ENCODE measurements at places on chromosomes 4 and X.
A peak's percentile ranks its signal among the peaks of the same experiment; 100 is the strongest.

DNA sequence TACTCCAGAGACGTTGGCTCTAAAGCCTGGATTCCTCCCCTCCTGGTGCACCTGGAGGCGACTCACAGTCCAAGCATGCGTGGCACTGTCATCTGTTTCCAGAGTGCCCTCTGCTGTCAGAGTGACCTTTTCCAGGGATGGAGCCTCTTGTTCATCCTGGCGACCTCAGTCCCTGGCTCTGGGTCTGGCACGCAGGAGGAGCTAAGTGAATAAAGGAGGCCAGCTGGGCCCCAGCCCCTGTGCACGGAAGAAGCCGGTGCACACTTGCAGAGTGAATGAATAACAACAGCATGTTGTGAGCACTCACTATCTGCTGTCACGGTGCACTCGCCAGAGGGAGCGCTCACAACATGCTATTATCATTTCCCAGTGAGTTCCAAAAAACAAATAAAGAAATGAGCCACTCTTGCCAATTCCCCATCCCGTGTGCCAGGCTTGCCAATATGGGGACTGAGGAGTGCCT, 27.8 kb upstream of the PSAPL1 start:
- no peak for DNase-seq

DNA sequence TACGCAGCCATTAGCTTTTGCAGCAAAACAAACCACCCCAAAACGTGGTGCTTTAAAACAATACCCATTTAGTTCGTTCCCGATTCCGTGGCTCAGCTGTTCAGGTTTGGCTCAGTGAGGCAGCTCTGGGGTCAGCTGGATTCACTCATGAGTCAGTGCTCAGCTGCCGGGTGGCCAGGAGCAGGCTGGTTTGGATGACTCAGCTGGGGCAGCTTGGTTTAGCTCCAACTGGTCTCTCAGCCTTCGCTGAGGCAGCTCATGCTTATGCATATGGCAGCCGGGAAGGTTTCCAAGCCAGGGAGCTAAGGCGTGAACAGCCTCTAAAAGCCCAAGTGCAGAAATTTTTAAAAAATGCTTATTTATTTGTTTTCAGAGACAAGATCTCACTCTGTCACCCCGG, 13.3 kb upstream of the CD99 start:
- DNase-seq = no peak

DNA sequence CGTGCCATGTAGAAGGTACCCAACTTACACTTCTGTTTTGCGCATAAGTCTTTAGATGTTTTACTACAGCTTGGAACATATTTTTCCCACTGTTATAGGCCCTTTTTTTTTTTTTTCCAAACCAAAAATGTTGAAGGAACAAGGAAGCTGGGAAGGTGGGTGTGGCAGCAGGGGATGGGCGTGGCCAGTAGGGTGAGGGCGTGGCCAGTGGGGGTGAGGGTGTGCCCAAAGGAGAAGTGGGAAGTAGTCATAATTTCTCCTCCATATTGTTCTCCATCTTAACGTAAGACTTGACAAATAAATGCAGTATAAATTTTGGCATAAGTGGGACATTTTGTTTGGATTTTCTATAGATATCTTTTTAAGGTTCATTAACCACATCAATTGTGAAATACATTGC, 30.4 kb downstream of the CLDN22 start:
- no peak for DNase-seq

DNA sequence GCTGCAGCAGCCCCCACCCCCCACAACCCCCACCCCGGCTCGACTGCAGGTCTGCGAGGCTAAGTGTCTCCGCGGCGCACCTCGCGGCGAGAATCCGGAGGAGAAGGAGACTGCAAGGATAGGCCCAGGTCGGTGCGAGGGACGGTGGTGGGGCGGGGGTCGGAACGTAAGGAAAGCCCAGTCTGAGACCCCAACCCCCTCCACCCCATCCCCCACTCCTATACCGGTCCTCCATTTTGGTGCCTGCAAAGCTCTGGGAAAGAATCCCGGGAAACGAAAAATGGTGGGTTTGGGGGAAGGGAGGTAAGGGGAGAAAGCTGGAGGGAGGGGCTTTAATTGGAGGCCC, 614 bp downstream of the BEX3 start:
- no peak for DNase-seq

GRCh38 chrX:109880629-109881028, 122.3 kb upstream of the TMEM164 start:
- no peak for DNase-seq

GRCh38 chr4:177285953-177286352, 23.7 kb upstream of the NEIL3 start:
- no peak for DNase-seq

DNA sequence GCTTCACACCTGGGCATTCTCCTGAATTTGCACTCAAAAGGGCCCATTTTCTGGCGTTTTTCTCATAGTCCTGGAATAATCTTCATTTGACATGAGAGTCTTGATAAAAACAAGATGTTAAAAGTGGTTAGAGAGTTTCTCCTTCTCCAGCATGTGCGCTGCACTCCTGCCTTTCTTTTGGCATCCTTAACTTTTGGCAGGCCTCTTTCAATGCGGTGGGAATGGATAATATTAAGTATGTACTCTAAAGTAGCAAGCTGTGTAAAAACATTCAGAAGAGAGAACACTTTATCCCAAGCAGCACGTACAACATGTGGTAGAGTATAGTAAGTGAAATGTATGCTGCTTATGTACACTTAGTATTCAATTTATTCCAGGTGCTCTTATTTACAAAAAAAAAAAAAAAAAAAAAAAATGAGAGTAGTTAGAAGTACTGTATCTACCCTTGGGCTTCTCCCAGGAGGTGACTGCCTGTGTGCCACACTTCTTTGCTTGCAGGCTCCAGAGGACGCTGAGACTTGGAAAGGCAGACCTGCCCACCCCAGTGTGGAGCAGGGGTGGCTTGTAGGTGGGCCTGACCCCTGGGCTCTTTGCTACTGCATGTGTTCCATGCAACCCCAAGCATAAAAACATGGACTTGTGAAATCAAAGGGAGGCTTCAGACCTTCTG, 3.9 kb downstream of the FGF2 start:
- DNase-seq = no peak

- DNase-seq = no peak
Measured at GRCh38 chr4:119748853-119749252, 120.2 kb upstream of the PDE5A start.

- DNase-seq = no peak
Measured at GRCh38 chr4:15392053-15392805, 35.6 kb upstream of the C1QTNF7 start.

DNA sequence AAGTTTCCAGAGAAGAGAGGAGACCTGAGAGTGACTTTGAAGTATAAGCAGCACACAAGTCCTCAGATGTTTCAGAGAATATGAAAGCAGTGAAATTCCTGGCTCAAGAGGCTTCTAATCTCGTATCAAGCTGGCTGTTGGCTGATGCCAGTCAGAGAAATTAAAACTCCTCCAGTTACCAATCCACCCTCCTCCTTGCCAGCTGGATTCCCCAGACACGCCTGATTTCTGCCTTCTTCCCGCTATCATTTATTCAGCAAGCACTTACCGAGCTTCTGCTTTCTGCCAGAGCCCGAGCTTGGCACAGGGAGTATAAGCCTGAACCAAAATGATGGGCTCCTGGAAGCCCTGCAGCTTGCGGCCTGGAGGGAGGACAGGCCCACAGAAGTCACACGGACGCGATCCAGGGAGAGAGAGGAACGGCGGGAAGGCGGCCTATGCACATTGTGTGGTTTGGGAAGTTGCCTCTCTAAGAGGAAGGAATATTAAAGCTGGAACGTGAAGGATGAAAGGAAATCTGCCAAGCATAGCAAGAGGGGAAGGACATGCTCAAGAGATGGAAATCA, 102.4 kb upstream of the TBL1X start:
- DNase-seq = no peak

DNA sequence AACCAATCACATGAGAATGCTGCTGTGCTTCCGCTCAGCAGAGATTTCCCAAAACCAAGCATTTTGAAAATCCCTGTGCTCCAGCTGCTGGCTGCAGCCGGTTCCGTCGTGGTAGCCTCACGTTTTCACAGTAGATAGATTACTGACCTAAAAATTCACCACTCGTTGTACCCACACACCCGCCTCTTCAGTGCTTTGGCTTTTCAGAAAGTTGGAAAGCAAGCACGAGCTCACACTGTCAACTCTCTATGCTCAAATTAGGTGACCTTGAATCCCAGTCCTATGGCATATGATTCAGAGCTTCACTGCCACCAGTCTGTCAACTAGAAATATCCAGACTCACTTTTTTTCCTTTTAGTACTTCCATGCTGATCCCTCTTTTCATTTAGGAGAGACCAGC, 168.9 kb downstream of the DCTD start:
- DNase-seq = no peak

DNA sequence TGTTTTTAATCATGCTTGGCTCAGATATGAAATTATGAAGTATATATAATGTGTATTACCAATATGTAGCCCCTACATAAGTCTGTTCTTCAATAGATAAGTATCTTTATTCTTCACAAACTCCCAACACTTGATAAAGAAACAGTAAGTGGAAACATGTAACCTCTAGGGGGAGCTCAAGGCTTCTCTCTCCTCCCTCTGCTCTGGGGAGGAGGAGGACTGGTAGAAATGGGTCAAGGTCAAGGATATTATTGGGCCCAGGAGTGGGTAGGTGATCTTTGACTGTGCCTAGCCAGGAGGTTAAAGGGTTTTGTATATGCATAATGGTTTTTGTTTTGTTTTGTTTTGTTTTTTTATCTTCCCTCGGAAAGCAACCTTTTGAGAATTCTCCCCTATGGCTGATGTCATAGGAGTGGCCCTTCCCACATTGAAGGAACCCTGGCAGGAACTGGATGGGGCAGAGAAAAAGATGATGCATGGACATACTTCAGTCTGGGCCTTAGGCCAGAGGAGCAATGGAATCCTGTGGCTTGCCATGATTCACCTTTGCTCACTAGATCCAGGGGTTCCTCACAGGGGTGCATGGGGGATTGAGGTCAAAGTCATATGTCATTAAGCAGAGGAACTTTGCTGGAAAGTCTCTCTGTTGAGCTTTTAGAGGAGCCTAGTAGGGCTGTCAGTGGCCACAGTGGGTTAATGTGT, 460.3 kb downstream of the MID1IP1 start:
- DNase-seq = peak; percentile 49

DNA sequence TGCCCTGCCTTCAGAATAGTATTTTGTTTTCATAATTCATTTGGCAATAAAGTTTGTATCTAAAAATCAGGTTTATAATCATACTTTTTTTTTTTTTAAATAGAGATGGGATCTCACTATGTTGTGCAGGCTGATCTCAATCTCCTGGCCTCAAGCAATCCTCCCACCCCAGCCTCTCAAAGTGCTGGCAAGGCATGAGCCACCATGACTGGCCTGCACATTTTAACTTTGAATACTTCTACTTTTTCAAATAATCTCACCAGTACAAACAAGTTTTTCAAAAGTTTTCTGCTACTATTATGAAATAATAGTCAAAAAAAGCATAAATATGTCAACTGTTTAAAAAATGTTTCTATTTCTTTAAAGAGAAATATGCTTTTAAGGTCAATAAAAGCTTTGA, 69.6 kb upstream of the GPR34 start:
- DNase-seq = no peak

DNA sequence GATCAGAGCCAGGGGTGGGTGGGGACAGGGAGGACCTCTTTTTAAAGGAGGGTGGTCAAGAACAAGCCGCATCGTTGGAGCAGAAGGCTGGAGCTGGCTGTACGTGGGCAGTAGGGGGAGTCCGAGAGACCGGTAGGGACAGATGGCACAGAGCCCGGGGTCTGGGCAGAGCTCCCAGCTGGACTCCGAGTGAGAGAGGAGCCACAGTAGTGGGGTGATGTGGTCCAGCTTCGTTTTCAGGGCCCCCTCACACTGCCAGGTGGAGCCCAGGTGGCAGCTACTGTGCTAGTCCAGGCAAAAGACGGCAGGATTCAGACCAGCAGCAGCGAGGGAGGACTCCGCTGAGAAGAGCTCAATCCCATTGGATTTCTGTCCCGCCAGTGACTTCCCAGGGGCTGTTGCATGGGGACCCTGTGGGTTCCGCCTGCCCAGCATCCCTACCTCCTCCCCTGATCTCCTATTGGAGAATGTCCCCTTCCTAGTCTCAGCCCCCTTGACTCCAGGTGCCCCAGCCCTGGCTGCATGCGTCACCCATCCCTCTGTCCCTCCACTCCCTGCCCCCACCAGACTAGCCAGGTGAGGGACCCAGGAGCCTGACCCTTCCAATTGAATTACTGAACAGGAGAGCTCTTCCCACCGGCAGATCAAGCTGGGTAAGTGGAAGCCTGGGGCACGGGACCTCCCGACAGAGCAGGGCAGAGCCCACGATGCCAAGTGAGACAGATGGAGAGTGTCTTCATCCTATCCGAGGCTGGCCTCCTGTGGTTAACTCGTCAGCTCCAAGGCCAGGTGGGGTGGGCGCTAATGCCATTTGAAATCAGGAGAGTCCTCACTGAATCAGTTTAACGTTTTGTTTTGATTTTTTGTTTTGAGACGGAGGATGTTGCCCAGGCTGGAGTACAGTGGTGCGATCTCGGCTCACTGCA, 2.9 kb downstream of the ARHGAP4 start:
- DNase-seq = peak; percentile 45

DNA sequence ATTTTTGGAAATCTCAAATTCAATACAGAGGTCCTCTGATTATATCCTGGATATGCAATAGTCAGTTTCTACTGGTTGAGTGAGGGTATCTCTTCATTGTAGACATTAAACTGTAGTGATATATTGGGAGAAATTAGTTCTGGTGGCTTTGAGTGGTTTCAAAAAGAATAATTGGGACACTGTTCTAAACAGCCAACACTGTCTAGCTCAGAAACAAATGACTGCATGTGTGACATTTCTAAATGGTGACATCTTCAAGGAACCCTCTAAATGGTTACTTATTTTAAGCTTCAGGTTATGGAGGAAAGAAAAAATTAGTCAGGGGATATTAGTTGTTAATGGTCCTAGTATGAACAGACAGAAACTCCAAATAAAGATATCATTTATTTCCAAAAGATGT, 186.2 kb downstream of the LARP7 start:
- no peak for DNase-seq

- DNase-seq = no peak
Measured at GRCh38 chr4:105622269-105622668, 69.8 kb downstream of the ARHGEF38 start.

DNA sequence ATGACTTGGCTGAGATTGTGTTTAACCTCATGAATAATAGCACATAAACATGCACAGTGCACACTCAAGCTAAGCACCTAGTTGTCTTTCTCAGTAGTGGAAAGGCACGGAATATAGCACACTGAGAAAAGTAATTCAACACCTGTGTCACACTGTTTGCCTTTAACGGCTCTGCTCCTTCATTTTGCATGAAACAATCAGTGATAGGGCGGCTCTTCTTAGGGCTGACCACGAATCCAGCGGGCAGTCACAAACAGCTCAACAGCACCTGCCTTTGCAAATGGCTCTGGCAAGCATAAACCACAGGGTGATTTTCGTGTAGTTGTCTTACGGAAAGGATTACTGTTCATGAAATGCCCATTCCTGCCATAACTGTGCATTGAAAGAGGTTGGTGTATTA, 954.0 kb upstream of the TENM3 start:
- no peak for DNase-seq

- DNase-seq = no peak
Measured at GRCh38 chr4:180219080-180219479, 2024.1 kb upstream of the TENM3 start.

DNA sequence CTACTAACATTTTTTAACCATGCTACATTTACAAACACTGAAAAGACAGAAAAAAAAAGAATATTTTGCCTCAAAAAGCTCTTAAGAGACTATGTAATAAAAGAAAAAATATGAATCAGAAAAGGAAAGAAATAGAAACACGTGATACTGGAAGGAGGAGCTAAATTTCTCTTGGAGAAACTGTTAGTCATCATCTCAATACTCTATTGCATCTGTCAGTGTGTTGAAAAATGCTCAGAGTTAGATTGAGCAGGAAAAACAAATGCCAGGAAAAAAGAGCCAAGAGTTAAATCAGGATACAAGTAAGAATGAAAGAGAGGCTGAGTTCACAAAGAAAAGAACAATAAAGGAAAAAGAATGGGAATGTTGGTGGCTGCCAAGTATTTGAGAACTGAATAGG, 2.6 kb downstream of the RAB28 start:
- DNase-seq = no peak

All from CD4-positive, alpha-beta T cell treated with Interleukin-17A for 4 hours (primary cell).